ENCODE measurements at places on chromosomes 13 and 19.
A peak's percentile ranks its signal among the peaks of the same experiment; 100 is the strongest.

DNA sequence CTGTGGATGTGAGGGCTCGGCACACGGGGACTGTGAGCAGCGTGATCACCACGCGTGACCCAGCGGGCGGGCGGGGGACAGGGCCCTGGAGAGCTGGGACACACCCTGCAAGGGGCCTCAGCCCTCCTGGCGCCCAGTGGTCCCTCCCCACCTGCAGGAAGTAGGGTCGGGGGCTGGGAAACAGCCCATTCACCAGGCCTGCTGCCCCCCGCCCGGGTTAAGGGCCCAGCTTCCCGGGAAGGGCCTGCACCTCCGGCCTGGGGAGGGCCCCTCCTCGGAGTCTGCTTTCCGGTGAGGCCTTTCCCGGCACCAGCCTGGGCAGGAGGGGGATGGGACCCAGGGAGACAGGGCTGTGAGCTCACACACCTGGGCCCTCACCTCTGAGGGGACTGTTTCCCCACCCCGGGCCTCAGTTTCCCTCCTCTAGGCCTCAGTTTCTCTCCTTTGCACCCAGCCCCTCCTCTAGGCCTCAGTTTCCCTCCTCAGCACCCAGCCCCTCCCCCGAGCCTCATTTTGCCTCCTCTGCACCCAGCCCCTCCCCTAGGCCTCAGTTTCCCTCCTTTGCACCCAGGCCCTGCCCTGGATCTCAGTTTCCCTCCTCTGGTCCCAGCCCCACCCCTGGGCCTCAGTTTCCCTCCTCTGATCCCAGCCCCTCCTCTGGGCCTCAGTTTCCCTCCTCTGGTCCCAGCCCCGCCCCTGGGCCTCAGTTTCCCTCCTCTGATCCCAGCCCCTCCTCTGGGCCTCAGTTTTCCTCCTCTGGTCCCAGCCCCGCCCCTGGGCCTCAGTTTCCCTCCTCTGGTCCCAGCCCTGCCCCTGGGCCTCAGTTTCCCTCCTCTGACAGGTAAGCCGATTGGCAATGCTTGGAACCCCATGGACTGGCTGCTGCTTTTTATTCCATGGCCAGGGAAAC, 1.9 kb upstream of the MADCAM1 start:
- DNase-seq: no peak

DNA sequence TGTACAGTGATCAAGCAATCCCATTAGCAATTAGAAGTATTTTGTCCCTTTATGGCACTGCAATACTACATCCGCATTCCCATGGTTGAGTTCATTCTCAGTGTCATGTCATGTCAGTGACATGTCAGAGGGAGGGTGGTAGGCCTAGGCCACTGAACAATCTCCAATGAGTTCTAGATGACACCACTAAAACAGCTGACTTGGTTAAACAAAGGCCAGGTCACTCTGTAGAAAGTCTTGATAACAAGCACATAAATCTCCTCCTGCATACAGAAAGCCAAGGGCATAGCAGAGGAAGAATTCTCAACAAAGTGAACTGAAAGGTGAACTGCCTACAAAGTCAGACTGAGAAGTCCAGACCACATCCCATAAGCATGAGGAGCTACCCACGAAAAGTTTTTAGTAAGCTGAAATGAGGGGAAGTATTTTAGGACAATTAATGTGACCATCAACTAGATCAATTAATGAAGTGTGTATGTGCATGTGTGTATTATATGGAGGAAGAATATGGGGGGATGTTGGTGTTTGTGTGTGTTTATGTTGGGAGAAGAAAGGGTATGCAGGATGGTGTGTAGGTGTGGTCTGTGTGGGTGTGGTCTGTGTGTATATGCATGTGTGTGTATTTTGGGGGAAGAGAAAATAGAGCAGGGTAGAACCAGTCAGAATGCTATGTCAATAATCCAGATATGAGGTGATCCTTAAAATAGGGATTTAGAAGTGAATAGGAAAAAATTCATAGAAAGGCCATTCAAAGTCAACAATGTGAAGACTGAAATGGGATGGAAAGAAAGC, 67.7 kb downstream of the TBC1D4 start:
- no peak for DNase-seq

DNA sequence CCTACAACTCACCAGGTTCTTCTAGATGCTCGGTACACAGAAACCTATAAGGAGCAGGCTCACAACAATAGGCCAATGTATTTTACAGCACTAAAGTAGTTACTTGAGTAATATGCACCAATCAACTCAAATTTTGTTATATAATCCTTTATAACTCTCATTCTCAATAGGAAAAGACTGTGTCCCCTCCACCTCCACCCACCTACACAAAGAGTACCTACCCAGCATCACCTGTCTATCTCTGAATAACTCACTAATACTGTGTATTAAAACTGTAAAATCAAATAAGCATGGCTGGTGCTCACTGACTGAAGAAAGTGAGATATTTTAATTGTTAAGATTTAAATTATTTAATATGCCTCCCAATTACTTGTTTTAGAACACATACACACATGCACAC, 146.3 kb downstream of the ENOX1 start:
- DNase-seq: no peak

- DNase-seq: no peak
Measured at GRCh38 chr13:97058926-97059325, 64.7 kb upstream of the OXGR1 start.

GRCh38 chr19:12647490-12648071, 19.0 kb downstream of the MAN2B1 start:
- DNase-seq: no peak

DNA sequence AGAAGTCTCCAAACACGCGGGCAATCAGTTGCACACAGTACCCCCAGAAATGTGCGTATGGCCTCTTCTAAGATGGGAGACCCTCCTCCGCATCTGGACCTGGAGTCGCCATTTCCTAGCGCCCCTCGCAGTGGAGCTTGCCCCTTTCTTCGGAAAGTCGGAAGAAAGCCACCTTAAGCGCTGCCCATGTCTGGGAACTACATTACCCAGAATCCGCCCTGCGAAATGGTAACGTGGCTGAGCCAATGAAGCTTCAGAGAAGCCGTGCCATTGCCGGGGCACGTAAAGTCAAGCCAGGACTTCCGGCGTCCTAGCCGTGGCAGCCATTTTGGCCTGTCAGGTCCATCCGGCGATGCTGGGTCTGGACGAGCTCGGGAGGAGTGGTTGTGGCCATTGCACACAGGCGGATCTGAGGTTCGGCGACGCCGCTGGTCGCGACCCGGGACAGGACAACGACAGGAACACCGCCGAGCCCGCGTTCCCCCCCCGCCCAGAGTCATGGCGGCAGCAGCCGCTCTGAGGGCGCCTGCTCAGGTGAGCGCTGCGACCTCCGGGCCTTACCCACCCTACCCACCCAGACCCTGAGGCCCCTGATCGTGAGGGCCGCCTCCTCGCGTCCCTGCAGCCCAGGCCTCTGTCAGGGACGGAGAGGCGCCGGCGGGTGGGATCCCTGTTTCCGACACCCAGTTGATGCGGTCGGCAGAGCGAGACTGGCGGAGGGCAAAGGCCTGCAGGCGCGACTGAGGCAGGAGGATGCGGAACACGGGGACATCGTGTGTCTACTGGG, at the start of gene ZNF586:
Gene ZNF586 (plus strand): TSS at position 332 of the 787 bp plus-strand sequence. CDS start 167 bp downstream, at position 499.
- DNase-seq: peak; percentile 96

DNA sequence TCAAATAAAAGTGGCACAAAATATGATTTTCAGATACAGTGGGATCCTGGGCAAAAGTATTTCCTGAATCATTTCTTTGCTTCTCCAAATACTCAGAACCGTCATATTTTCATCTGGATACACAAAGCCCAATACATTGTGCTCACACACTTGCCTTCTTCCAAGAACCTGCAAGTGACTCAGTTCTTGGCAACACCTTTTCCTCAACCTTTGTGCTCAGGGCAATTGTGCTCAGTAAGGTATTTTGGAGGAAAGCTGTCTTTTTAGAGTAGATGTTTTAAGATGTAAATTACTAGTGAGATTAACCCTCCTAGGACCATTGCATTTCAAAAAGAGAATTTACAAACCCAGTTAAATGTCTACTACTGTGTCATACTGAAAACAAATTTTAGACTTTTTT, 233.5 kb downstream of the EFNB2 start:
- DNase-seq: no peak

GRCh38 chr19:51330366-51330765, 11.6 kb downstream of the VSIG10L start:
- DNase-seq: no peak

DNA sequence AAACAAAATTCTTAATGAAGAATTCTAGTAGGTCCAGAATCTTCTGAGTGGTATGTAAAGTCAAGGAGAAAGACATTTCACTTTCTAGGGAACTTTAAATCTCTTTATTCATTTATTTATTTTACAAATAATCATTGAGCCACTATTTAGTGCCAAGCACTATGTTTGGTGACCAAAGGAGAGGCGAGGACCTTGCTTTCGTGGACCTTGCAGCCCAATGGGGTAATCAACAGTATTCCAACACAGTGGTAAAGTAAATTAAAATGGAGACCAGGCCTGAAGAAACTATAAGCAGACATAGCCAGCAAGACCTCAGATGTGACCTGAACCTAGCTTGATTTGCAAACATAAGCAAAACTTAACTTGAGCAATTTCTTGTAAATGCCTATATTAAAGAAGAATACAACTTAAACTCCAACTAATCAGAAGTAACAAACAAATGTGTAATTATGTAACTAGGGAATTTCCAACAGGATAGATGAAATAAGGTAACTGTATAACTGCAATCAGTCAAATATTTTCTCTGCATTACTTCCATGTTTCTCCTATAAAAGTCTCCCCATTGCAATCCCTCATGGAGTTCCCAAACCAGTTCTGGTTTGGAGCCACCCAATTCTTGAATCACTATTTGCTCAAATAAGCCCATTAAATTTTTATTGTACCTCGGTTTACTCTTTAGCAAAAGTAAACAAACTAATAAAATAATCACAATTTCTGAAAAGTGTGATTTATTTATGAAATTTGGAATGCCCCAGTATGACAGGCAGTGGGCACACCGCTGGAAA, 67.6 kb downstream of the MBNL2 start:
- DNase-seq: no peak

DNA sequence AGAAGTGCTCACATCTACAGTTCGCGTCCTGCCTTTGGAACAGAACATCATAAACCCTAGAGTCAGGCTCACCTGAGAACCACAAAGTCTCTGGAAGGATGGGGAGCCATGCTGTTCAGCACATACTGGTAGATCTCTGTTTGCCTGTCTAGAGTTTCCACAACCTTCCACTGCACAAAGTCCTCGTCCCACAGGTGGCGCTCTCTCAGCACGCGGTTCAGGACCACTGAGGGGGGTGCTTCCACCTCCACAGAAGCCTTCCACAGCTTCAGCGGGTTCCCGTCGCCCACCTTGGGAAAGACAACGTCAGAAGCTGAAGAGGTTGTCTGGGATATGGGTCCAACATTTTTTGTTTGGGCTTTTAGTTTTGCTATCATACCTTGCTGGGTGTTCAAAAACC, 93.6 kb downstream of the KL start:
- DNase-seq: no peak

DNA sequence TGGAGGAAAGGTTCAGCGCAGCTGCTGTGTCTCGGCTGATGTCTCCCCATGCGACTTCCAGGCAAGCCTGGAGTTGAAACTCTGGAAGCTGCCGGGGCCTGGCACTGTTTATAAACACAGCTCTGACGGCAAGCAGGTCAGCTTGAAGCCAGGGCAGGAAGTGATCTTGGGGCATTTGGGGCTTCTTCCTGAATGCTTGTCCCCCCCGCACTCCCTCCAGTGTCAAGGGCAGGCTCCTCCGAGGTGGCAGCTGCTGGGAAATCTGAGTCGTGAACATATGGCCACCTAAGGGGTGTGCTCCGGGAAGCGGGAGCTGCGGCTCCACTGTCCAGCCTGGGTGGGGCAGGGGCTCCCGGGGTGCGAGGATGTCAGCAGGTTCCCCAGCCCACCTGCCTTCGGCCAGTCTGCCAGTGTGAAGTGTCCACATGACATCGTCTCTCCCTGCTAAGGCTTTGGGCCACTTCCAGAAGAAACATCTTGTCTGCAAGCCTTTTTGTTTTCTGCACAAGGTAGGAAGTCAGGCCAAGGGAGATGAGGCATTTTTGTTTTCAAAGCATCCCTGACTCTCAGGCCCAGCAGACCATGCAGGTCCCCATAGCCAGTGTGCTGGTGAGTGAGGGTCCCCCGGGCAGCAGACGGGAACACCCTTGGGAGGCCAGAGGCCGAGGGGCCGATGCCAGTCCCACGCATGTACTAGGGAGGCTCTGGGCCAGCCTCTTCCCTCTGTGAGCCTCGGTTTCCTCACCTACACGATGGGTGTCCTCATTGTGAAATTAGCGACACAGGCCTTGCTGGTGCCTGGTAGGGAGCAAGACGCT, 2.7 kb downstream of the PIAS4 start:
- no peak for DNase-seq
